ENCODE measurements at places on chromosomes 6 and 20. TPM values are rescaled to one million over a fixed set of nuclear protein-coding genes. Genes with fewer than 3 reads are reported as not detected.

Gene GDAP1L1
- not detected for total RNA-seq

Gene FAM83B
- not detected for total RNA-seq

Gene ASF1A
- 30.2 TPM for total RNA-seq

Gene TRMT6
- total RNA-seq = 13.5 TPM

Gene OOEP
- total RNA-seq = 0.69 TPM

Gene COX4I2
- total RNA-seq = not detected

Gene NKAIN2
- total RNA-seq = not detected

Gene LRRC73
- total RNA-seq = 0.30 TPM

Gene CCN5
- not detected for total RNA-seq

Gene ZNF512B
- 21.2 TPM for total RNA-seq

Gene IL17F
- total RNA-seq = 0.64 TPM

Gene SLC12A5
- not detected for total RNA-seq

Gene ZBTB12
- total RNA-seq = 0.20 TPM

Gene SLC17A2
- not detected for total RNA-seq

Gene CHRNA4
- not detected for total RNA-seq

Gene NRSN1
- not detected for total RNA-seq

Gene IMPG1
- total RNA-seq = not detected

Gene CDK19
- total RNA-seq = 16.5 TPM

Gene ADGRB3
- not detected for total RNA-seq

Gene FHL5
- total RNA-seq = not detected

Gene SASH1
- not detected for total RNA-seq

Gene HSPA1A
- total RNA-seq = 30.6 TPM

Gene ENPP5
- total RNA-seq = not detected

Gene TSBP1
- not detected for total RNA-seq

Gene RNF182
- not detected for total RNA-seq

Gene GTPBP2
- total RNA-seq = 49.9 TPM

Gene SIRPB1
- total RNA-seq = 2.4 TPM

Gene SLC2A10
- total RNA-seq = not detected

Gene PTGIS
- not detected for total RNA-seq

Gene DSP
- total RNA-seq = not detected

Gene RNF144B
- total RNA-seq = 1.6 TPM

Gene SS18L1
- total RNA-seq = 21.0 TPM

Gene GTSF1L
- total RNA-seq = 1.1 TPM

Gene RMND1
- total RNA-seq = 10.4 TPM

Gene ECT2L
- not detected for total RNA-seq

Gene IYD
- total RNA-seq = not detected

Gene RAET1L
- not detected for total RNA-seq

Gene TMEM244
- 1.1 TPM for total RNA-seq

Gene NMBR
- total RNA-seq = not detected

Gene SLC22A3
- total RNA-seq = 0.67 TPM

Gene OLIG3
- total RNA-seq = not detected

Gene TP53TG5
- total RNA-seq = not detected

Gene GLP1R
- total RNA-seq = not detected

Gene BMP2
- not detected for total RNA-seq

Gene FRMD1
- total RNA-seq = not detected

Gene BPIFB1
- total RNA-seq = not detected

Gene BMP5
- not detected for total RNA-seq

Gene F13A1
- 21.1 TPM for total RNA-seq

Gene TRIM40
- 0.39 TPM for total RNA-seq

Gene TOP1
- total RNA-seq = 50.0 TPM

Gene ABHD16B
- not detected for total RNA-seq

Gene OR2B6
- total RNA-seq = not detected

Gene IL17A
- not detected for total RNA-seq

Gene BPI
- not detected for total RNA-seq

Gene ELOVL4
- not detected for total RNA-seq
